ENCODE measurements at places on chromosomes 1 and 21. TPM values are rescaled to one million over a fixed set of nuclear protein-coding genes. Genes with fewer than 3 reads are reported as not detected.
A peak's percentile ranks its signal among the peaks of the same experiment; 100 is the strongest.

Gene PMF1
- 55.8 TPM for total RNA-seq

- DNase-seq: no peak
These were observed 87.1 kb downstream of the ENAH start for GRCh38 chr1:225565847-225566246.

DNA sequence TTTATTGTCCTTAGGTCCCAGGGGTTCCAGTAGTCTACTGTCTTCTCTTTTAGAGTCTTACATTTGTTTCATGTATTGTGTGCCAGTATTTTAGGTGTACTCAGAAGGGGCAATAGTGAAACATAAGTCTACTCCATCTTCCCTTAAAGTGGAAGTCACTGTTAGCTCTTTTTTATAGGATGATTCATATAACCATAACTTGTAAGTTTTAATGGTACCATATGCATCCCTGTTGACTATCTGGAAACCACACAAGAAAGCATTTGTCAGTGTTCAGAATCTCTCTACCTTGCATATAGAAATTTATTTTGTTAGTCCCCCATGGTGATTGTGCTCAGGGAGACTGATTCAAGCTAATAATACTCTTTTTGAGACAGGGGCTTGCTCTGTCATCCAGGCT, 149.9 kb downstream of the HS2ST1 start:
- DNase-seq: no peak

DNA sequence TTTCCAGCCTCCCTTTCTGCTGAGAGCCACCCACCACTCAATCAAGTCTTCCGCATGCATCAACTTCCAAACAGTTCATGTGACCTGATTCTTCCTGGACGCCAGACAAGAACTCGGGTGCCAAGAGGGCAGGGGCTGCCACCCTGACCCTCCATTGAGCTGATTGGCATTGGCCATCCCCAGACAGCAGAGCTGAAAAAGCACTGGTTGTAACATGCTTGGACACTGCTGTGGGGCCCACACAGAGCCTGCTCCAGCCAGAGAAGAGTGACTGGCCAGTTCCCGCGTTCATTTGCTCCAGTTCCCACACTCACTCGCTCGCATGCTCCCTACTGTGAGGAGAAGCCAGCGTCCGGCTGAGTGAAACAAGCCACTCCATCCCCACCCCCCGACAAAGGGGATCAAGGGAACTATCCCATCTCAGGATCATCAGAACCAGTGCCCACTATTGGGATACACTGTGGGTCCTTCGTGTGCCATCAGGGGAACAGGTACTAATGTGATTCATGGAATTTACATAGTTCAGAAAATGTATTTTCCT, 420.3 kb downstream of the NPHP4 start:
- no peak for DNase-seq

DNA sequence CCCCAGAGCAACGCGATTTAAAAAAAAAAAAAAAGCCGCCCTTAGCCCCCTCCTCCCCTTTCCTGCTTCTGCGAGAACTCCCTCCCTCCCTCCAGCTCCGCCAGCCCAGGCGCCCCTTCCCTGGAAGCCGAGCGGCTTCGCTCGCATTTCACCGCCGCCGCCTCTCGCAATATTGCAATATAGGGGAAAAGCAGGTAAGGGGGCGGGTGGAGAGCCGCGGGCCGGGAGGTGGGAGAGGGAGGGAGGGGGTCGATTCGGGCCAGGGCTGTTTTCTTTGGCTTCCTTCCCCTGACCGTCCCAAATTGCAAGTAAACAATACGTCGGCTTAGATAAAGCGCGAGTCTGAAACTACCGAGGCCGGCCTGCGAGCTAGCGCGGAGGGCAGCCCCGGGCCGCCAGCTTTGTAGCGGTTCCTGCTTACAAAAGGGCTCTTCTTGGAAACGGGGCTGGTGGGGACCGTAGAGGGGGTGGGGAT, 408 bp downstream of the LMO4 start:
- DNase-seq: peak; percentile 31

DNA sequence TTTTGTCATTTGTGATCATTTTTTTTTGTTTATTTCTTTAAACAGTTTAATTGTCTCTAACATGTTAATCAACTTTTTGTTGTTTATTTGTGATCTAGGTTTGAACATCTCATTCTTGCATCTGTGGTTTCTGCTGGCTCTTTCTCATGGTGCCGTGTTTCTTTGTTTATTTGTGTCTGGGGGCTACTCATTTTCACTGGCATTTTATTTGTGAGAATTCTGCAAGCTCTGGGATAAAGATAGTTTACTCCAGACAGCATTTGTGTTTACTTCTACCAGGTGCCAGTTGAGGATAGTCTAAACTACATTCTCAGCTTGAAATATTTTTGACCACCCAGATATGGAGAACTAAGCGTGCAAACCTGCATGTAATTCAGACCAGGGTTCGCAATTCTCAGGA, 508.6 kb downstream of the KIF26B start:
- DNase-seq: no peak

- DNase-seq: no peak
These were observed 37.7 kb upstream of the SLC30A10 start for GRCh38 chr1:219966071-219966349.

Gene TEDDM1
- not detected for total RNA-seq

Gene SH3GLB1
- 114 TPM for total RNA-seq

- no peak for DNase-seq
These were observed 16.1 kb upstream of the VAMP4 start for GRCh38 chr1:171758011-171758410.

GRCh38 chr1:151145304-151146071, 943 bp downstream of the SEMA6C start:
- no peak for DNase-seq

Gene DNAJC28
- 6.5 TPM for total RNA-seq

GRCh38 chr21:15872236-15872635, 142.5 kb downstream of the USP25 start:
- no peak for DNase-seq

GRCh38 chr1:183723571-183723970, 70.5 kb upstream of the APOBEC4 start:
- no peak for DNase-seq

Gene NGF
- 5.3 TPM for total RNA-seq

Gene DCST2
- total RNA-seq: not detected

Gene CNR2
- total RNA-seq: not detected
